ENCODE measurements at places on chromosomes 4 and X.

GRCh38 chr4:51943221-51943620, 76.9 kb downstream of the LRRC66 start:
- DNase-seq: no peak

- no peak for DNase-seq
Observed at GRCh38 chrX:154365997-154366665, 8.3 kb downstream of the FLNA start.

GRCh38 chrX:46647251-46647650, 73.7 kb downstream of the CHST7 start:
- DNase-seq: no peak

DNA sequence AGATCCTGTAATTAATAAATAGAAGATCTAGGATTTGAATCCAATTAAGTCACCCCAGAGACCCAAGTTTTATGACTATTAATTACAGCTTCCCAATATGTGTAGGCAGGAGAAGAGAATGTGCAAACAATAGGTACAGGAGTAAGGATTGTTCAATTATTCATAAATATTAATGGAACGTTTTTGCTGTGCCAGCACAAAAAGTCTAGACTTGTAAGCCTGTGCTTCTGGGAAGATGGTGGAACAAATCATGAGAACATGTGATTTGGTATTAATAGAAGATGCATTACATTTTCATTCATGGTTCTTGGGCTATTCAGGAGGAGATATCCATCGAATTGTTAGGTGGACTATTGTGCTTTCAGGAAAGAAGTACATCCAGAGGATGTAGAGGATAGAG, 1240.9 kb downstream of the STIM2 start:
- DNase-seq: no peak

DNA sequence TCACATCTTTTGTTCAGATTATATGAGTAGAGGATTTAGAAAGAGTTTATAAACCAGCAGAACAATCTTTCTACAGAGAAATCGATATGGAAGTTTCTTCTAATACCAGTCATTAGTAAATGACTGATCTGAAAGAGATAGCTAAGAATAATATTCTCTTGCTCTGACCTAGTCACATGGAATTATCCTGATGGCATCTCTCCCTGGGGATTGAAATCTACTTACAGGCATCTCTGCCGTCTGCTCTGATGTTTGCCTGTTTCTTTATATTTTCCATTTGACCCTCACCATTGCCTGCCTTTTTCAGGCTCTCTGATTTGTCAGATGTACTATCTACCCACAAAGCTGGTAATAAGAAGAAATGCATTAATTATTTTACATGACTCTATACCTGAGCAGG, 1157.3 kb downstream of the PCDH7 start:
- no peak for DNase-seq

GRCh38 chr4:156763511-156763910, 208.1 kb downstream of the PDGFC start:
- no peak for DNase-seq

- no peak for DNase-seq
Observed at GRCh38 chrX:636981-637659, 6.5 kb downstream of the SHOX start.

Measured in NCI-H1048 (cell line).